ENCODE measurements at places on chromosomes 5 and 9.
A peak's percentile ranks its signal among the peaks of the same experiment; 100 is the strongest.

DNA sequence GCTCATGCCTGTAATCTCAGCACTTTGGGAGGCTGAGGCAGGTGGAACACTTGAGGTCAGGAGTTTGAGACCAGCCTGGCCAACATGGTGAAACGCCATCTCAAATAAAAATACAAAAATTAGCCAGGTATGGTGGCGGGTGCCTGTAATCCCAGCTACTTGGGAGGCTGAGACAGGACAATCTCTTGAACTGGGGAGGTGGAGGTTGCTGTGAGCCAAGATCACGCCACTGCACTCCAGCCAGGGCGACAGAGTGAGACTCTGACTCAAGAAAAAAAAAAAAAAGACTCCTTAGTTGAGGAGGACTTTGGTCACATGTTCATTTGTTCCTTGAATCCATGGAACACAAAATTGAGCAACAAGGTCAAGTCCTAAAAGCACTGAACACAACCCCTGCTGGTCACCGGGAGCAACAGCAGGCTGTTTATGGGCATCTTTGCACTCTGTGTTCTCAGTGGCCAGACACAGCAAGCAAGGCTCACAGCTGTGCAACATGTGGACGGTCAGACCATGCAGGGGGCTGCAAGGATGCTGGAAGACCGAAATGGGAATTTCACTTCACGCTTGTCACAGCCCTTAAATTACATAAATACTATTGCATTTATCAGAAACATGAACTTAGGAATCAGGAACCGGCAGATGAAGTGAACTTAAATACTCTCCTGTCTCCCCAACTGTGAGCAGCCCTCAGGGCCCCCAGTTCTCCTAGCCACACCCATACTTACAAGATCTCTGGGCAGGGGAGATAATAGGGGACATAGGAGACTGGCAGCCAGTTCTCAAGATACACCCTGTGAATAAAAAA, 2.8 kb downstream of the GBGT1 start:
- peak; percentile 57 for DNase-seq

DNA sequence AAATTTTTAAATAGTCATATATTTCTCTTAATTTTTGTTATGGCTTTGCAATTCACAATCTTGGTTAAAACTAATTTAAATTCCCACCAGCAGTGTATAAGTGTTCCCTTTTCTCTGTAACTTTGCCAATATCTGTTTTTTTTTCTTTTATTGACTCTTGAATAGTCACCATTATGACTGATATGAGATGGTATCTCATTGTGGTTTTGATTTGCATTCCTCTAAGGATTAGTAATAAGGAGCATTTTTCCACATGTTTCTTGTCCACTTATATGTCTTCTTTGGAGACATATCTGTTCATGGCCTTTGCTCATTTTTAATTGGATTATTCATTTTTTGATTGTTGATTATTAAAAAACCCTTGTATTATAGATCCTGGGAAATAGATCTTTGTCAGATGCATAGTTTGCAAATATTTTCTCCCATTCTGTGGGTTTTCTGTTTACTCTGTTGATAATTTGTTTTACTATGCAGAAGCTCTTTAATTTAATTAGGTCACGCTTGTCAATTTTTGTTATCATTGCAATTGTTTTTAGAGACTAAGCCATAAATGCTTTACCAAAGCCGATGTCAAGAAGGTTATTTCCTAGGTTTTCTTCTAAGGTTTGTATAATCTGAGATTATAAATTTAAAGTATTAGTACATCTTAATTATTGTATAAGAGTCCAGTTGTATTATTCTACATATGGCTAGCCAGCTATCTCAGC, 610.9 kb downstream of the CHSY3 start:
- no peak for DNase-seq

DNA sequence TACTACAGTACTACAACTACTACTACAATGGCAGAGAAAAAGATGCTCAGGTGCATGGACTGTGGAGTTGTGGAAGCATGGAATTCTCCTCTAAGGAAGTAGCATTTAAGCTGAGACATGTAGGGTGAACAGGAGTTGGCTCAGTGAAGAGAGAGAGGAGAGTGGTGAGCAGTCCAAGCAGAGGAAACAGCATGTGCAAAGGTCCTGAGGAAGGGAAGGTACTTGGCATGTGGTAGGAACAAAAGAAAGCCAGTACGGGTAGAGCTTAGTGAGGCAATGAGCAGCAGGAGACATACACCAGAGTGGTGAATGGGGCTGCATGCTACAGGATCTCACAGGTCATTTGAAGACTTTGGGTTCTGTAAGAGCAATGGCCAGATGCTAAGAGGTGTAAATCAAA, 41.4 kb upstream of the GLRA1 start:
- no peak for DNase-seq

DNA sequence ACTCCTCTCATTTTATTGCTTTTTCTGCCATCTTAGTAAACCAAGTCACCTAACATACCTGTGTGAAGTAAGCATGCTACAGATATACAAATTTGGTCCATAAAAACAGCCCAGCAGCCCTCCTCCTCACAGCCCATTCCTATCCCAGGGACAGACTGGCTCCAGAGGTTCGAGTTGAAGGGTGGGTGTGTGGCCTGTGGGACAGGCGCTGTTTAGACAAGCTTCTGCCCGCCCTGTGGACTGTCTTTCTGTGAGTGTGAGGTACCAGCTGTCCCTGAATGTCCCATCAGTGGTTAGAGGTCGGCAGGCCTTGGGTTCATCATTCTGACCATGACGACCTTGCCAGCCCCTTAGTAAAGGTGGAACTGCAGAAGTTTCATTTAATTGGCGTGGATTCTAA, 82.0 kb downstream of the WNK2 start:
- DNase-seq = no peak

All from CD4-positive, alpha-beta T cell treated with Interleukin-10 for 1 hour (primary cell).